ENCODE measurements at places on chromosomes 7 and 10.

- no peak for DNase-seq
These were observed 73.3 kb upstream of the PRKG1 start for GRCh38 chr10:51000976-51001375.

- no peak for DNase-seq
These were observed 691.1 kb downstream of the PHTF2 start for GRCh38 chr7:78489476-78490240.

DNA sequence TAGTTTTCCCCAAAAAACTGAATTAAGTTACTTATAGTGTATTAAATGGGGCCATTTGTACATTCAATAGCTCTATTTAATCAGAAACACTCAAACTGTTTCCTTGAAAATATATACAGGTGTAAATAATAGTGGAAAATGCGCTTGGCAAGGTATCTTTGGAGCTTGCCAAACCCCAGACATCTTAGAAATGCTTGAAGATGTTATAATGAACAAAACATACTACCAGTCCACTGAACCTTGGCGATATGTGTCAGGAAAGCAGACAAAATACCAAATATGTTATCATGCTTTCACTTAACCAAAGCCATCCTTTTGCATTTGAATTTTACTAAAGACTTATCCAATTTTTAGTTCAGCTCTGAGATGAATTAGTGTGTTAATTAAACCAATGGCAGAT, 352.7 kb upstream of the SEMA3A start:
- DNase-seq, result no peak

- DNase-seq, result no peak
These were observed 15.4 kb upstream of the GIMAP8 start for GRCh38 chr7:150435047-150435389.

DNA sequence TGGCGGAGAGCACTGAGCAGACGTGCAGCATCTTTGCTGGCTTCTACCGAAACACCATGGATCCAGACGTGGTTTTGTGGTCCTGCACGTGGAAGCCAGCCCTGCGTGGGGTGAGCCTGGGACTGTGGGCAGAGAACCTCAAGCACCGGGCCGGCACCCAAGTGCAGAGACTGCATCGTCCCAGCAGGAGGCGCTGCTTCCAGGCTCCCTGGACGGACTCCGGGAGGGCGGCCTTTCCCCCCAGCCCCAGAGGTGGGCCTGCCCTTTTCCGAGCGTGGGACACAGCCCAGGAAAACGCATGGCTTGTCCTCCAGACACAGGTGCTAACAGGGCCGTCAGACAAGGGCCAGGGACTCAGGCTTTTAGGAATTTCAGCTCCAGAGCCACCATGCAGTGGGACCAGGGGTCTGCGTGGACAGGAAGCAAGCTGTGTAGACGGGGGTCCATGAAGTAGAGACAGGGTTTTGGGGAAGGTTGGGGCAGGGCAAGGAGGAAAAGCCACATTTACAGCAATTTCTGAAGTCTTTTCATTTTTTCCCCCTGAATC, 303.9 kb downstream of the WDR37 start:
- no peak for DNase-seq

DNA sequence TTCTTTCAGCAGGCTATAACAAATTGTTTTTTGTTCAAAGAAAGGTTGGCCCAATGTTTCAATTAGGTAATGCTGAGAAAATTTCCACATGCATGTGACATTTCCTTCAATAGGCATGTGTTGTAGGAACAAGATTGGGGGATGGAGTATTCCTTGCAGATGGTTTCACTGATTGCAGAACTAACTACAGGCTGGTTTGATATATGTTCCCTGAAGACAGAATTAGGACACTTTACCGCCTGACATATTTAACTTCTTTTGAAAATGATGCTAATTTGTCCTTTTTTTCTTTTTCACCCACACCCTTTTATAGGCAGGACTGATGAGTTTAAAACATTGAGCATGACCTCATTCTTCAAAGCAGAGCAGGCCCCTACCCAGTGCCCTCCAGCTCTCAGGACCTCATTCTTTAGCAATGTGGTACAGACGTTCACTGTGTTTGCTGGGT, 163.3 kb downstream of the CPED1 start:
- DNase-seq, result no peak
